ENCODE measurements at places on chromosomes 12 and 14. TPM values are rescaled to one million over a fixed set of nuclear protein-coding genes. Genes with fewer than 3 reads are reported as not detected.

The PLEKHG7 gene
- 2.7 TPM for total RNA-seq

- no peak for DNase-seq
These were observed 250.6 kb downstream of the AEBP2 start for GRCh38 chr12:19689801-19690472.

The LPAR5 gene
- total RNA-seq = 22.7 TPM

DNA sequence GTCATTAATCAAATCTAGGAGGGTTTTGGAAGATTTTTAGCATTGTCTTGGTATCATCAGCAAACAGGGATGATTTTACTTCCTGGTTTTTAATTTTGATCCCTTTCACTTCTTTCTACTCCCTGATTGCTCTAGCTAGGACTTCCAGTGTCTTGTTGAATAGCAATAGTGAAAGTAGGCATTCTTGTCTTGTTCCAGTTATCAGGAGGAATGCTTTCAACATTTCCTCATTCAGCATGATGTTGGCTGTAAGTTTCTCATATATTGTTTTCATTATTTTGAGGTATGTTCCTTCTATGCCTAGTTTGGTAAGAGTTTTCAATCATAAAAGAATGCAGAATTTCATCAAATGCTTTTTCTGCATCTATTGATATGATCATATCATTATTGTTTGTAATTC is 244.2 kb upstream of the CLEC14A start:
- no peak for DNase-seq

DNA sequence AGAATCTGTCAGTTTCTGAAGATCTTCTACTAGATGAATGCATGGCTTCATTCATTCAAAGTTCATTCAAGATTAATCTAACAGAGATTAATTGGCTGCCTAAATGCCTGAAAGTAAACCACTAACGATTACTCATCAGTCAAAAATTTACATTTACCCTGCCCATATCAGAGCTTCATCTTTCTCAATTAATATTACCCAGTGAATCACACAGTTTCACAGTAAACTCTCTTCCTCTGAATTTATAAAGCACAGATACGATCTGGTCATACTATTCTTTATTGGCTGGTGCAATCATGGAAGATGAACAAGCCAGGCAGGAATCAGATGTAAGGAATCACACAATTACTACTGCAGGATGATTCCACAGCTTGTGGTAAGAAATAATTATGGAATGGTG is 377.7 kb downstream of the SLC16A7 start:
- no peak for DNase-seq

DNA sequence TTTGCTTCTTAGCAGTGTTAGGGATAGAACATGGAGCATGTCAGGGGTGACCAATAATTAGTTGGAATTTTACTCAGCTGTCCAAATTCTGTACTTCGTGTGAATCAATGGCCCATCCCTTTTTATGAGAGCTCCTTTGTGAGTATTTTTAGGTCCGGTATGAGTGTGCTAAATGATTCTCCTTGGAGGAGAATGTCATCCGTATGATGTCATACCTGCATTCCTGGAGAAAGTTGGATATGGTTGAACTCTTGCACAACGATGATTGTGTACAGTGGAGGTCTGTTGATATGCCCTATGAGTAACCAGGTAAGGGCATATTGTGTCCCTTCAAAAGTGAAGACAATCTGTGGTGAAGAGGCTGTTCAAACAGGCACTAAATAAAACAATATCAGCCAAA is 400.8 kb downstream of the GXYLT1 start:
- no peak for DNase-seq

GRCh38 chr14:100780646-100781355 is 45.1 kb upstream of the MEG3 start:
- no peak for DNase-seq

The VDR gene
- 69.5 TPM for total RNA-seq

The PLEKHD1 gene
- 0.06 TPM for total RNA-seq

The EPYC gene
- not detected for total RNA-seq

DNA sequence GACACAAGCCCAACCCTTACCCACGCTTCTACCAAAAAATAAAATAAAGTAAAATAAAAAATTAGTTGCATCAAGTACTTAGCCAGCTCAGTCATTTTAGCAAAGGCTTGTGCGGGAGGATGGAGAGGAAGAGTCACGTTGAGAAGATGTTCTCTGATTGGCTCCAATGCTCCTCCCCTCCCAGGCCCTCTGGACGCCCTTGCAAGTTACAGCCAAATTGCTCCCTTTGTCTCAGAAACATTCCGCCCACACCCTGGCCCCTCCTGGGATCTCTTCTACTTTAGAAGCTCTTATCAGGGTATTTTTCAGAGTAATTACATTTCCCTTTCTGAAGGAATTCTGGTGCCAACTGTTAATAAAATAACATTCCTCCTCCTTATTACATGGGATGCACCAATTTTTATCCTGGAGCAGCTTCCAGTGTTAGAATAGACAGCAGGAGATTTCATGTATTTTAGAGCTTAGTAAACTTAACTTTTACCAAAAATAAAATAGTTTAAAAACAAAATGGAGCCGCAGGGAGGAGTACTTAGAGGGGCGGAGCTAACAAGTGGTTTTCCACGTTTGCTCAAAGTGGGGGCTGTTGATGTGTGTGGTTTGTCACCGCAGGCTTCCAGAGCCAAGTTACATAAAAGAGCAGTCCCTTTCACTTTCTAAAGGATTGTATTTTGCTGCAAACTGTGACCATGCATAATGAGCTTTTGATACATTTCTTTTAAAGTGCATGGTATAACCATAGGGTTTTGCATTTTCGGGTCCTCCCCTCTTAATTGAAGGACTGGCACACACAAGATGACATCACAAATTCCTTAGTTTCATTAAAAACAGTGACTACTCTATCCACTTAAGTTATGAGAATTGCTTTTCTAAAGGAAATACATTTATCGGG is 71.7 kb upstream of the RAP1B start:
- DNase-seq = no peak

The SMCO2 gene
- total RNA-seq = not detected

- DNase-seq = no peak
These were observed 43.0 kb downstream of the SMIM41 start for GRCh38 chr12:52122540-52122871.

GRCh38 chr12:116538076-116538591 is 21.0 kb upstream of the MAP1LC3B2 start:
- DNase-seq = no peak

DNA sequence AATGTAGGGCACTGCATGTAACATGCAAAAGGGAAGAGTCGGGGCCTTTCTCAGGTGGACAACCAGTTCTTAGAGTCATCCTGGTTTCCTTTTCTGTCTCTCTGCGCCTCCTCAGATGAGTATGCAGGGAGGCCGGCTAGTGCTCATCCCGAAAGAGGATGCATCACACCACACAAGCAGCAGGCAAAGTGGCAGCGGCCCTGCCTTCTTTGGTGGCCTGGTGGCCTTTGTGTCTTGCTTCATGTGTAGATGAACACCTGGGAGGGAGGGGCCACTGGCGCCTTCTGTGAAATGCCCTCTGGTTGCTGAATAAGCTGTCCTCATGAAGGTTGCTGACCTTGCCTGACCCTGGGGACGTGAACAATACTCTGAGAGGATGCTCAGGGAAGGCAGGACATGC is 18.0 kb downstream of the SLC24A4 start:
- DNase-seq = no peak

GRCh38 chr14:68593806-68594536 is 198.9 kb downstream of the ZFP36L1 start:
- DNase-seq = no peak

The SLC38A4 gene
- total RNA-seq = 4.5 TPM

DNA sequence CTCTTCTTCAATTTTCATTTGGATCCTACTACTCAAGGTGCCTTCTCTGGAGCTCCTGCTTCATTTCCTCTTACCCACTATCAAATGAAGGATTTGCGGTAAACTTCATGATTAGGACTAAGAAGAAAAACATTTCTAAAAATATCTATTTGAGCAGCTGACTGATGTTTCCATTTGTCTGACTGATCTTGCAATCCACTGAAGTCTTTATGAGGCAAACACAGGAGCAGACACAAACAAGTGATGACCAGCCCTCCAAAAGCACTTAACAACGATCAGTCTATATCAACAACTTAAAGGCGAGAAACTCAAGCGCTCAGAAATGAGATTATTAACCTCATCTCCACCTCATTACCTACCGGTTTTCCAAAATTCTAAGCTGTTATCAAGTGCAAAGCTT is 26.2 kb downstream of the OSBPL8 start:
- no peak for DNase-seq

DNA sequence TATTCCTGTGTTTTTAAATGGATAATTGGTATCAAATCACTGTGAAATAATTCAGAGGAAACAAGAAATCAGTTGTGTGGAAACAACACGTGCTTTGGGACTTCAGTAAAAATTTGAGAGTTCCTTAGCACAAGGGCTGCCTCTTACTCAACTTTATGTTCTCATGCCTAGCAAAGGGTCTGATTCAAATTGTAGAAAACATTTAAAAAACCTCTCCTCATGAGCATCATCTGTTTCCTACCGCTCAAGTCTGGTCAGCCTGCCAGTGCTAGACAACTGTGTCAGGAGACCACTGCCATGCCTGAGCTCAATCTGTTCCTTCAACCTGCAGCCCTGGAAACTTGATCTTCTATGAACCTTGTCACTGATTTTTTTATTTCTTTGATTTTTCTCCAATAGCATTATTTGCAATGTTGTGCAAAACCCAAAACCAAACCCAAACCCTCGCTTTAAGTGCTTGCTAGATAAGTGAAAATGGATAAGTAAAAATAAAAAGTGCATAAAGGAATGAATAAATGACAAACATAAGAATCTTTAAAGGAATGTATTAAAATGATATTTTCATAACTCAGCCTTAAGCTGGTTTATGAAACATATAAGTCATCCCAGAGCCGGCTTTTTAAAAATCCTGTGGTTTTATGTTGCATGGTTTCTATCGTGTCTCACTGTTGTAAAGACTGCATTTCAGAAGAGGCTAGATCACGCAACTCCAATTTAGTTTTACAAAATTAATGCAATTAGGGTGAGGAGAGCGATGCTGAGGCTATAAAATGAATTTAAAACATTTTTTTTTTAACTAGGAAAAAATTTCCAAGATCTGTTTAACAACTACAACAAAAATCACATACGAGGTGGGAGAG is 361.2 kb upstream of the PDE3A start:
- DNase-seq = no peak

DNA sequence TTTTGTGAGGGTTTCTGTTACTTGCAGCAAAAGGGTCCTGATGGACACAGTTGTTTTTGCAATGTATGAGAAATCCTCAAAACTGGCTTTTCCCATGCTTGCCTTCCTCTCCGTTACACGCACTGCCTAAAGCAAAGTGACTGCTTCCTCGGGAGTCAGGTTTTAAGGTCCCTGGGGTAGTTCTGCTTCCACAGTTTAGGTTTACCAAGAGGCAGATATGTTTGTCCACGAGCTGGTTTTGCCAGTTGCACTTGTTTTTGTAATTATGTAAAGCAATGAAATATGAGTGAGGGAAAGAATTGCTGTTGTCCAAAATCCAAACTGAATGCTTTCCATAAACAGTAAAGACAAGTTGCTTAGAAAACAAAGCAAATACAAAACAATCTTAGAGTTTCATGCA is 290.7 kb upstream of the AMIGO2 start:
- no peak for DNase-seq
